ENCODE measurements at places on chromosomes 3 and 15.

DNA sequence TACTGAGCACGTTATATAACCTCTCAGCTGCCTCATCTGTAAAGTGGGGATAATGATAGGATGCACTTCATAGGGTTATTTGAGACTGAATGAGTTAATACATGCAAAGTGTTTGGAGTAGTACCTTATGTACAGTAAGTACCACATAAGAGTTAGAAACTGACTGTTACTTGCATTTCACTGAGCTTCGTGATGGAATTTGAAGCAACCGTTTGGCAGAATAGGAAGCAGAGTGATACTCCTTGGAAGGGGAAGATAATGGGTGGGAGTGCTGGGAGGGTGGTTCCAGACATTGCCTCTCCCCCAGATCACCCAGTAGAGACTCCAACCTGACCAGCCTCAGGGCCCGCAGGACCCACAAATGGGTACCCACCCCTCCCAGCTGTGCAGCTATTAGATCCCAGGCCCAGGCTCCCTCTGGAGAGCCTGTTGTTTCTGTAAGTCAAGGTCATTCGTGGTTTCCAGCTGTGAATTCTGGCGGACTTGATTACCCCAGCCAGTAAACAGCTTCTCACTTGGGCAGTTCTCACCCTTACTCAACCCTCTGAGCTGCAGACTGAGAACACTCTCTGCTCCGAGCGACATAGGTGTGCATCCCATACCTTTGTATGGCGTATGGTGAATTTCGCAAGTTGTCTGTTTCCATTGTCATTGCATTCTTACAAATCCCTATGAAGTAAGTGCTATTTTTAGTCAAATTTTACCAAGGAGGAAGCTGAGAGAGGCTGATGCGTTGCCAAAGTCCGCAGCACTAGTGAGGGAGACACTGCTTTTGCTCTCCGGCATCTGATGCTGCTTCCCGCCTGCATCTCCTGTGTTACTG lies 11.1 kb downstream of the ALPK3 start:
- DNase-seq = no peak

DNA sequence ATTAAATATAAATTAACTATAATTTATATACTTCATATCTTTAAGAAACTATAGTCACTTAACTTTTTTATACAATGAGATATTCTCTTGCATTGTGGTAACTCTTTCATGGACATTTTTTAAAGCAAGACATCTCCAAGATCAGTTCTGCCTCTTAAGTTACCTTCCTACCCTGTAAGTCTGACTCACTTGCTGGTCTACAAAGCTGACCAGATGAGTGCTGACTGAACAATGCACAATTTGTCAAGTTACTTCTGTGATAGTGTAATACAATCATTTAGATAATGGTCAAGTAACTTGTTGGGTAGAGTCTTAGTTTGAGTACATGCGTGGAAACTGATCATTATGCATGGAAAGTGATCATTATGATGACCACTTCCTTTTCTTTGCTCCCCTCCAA lies 145.9 kb downstream of the MEIS2 start:
- no peak for DNase-seq

GRCh38 chr3:153161714-153162512 lies at the start of gene RAP2B:
TSS of gene RAP2B (plus strand) at chr3:153162226. CDS start at chr3:153162694, 468 bp downstream.
- DNase-seq = peak; percentile 89

GRCh38 chr15:44956388-44956787 lies at the start of gene TERB2:
TSS of gene TERB2 (plus strand) at chr15:44956687. CDS start at chr15:44956719, 32 bp downstream.
- no peak for DNase-seq

- no peak for DNase-seq
Measured at GRCh38 chr15:73832657-73833056, 40.7 kb upstream of the TBC1D21 start.

- DNase-seq = peak; percentile 66
Measured at GRCh38 chr3:21672303-21672702, 78.7 kb downstream of the ZNF385D start.

GRCh38 chr3:82556113-82556512 lies 794.7 kb upstream of the GBE1 start:
- DNase-seq = no peak

GRCh38 chr15:22939652-22940061 lies 40.5 kb downstream of the CYFIP1 start:
- no peak for DNase-seq

GRCh38 chr3:84175449-84175848 lies 783.3 kb upstream of the CADM2 start:
- DNase-seq = no peak

DNA sequence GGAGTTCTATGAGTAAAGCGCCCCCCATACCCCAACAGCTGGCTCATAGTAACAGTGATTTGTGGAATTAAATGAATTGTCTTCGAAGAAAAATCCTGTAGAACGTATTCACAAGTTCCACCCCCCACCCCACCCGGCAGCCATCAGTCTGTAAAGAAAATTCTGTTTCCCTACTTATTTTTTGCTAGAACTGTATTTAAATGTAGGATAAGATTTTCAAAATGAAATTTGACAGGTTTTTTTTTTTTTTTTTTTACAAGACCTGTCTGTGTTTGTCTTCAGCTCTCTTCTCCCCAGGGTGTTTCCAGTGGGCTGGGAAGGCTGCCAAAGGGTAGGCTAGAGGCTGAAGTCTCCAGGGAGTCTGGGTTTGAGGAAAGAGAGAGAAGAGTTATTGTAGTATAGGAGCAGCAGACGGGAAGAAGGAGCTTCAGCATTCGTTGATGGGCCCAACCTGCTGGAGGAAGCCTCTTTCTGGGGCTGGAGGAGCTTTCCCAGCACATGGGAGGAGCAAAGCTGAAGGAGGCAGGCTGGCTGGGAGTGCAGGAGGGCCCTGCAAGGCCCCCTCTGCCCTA lies 130.6 kb upstream of the SEMA6D start:
- no peak for DNase-seq

DNA sequence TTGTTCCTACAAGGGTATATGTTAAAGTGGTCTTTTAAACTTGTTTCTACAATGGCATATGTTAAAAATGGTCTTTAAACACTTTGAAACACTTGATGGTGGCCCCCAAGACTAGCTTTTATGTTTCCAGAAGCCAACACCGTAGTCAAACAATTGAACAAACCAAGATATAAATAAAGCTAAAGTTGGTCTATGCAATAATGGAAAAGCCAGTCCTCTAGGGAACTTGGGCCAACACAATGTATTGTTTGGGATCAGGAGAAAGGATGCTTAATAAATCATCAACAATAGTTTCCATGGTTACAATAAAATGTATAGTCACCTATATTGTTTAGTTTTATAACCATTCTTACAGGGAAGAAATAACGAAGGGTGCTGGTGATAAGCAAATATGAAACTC lies 137.2 kb downstream of the RORA start:
- no peak for DNase-seq

DNA sequence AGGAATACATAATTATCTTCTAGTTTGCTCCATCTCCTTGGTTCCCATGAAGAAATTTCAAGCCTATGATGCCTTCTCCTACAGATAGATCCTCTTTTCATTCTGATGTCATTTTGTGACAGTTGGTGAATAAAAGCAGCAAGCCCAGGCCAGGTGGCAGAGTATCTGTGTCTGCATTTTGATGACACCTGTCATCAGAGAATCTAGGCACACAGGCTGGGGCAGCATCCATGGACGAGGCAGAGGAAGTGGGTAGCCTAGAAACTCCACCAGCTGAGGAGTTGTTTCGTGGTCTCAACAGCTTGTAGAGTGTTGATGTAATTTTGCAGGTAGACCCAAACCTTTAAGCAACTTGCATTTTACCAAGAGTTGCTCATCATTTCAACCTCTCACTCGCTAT lies 269.8 kb downstream of the FEZF2 start:
- DNase-seq = no peak

GRCh38 chr3:185586686-185587039 lies 568 bp downstream of the SENP2 start:
- no peak for DNase-seq

DNA sequence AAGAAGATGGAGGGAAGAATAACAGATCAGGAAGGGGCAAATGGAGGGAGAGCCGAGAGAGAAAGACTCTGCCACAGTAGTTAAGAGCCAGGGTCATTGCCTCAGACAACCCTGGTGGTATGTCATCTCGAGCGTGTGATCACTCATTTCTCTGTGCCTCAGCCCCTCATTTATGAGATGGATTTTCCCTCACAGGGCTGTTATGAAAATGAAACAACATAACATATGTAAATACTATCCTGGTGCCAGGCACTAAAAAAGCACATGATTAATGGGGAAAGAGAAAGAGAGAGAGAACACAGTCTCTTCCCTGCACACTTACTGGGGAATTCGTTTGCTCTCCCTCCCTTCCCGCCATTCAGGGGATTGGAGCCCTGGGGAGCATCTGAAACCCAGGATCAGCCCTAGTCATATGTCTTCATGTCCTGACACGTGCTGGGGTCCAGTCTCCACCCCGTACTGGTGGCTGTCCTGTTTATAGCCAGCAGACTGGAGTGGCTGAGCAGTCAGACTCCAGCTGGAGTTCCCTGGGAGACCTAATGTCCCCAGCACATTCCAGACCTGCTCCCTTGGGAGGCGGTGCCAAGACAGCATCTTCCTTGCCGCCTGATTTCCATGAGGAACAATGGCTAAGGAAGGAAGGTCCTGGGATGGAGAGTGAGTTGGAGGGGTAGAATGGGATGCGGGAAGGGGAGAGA lies 14.7 kb upstream of the AMOTL2 start:
- no peak for DNase-seq

GRCh38 chr15:43769584-43770228 lies 7.1 kb downstream of the ELL3 start:
- DNase-seq = peak; percentile 61

- no peak for DNase-seq
Measured at GRCh38 chr3:168040607-168041208, 55.0 kb downstream of the GOLIM4 start.

GRCh38 chr3:192928720-192929119 lies 11.1 kb upstream of the MB21D2 start:
- DNase-seq = no peak

- DNase-seq = no peak
Measured at GRCh38 chr15:33516563-33516962, 205.8 kb downstream of the RYR3 start.

DNA sequence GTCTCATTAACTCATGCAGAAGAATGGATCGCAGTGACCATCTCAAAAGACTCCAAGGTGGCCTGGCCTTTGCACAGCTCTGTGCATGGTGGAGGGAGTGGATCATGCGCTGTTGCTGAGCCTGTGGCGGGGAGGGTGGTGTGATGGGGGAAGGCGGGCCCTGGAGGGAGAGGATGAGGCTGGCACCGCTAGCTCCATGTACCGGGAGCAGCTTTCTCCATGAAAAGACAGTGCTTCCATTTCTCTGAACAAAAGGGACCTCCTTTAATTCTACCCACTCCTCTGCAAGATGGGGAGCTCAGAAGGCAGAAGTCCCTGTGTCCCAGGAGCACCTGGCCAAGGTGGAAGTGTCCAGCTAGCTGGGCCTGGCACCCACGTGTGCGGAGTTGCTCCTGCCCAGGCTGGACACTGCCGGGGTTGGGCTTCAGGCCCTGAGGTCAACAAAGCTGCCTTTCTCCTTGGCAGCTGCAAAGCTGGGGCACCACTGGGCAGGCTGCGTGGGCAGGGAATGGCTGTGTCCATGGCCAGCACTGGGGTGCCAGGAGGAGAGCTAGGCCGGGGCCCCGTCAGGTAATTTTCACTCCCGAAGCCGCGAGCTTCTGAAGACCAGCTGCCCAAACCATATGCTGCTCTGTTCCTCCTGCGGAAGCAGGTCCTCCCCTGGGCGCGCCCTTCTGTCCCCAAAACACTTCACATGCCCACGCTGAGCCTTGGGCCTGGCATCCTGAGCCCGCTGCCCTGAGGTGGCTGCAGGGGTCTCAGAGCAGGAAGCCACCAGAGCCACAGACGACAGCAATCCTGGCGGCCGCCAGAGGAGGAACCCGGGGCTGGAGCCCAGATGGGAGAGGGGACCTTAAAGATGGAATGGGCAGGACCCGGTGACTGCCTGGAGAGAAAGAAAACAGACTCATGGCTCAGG lies 6.4 kb downstream of the MAP6D1 start:
- no peak for DNase-seq

GRCh38 chr3:4036046-4036445 lies 236.8 kb downstream of the LRRN1 start:
- no peak for DNase-seq

DNA sequence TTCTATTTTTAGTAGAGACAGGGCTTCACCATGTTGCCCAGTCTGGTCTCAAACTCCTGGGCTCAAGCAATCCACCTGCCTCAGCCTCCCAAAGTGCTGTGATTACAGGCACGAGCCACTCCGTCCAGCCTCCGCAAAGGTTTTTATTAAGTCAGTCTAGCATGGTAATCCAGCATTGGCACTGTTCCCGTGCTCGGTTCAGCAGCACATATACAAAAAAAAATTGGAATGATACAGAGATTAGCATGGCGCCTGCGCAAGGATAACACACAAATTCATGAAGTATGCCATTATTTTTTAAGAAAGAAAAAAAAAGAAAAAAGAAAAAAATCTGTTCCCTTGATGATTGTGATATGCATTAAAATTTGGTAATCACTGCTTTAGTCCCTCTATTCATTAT lies 8.5 kb downstream of the CKMT1A start:
- no peak for DNase-seq

GRCh38 chr15:88344786-88345185 lies 88.2 kb upstream of the NTRK3 start:
- DNase-seq = no peak

- no peak for DNase-seq
Measured at GRCh38 chr3:100577382-100578008, 31.9 kb upstream of the ADGRG7 start.

- peak; percentile 33 for DNase-seq
Measured at GRCh38 chr3:31768479-31769125, 212.5 kb downstream of the OSBPL10 start.

DNA sequence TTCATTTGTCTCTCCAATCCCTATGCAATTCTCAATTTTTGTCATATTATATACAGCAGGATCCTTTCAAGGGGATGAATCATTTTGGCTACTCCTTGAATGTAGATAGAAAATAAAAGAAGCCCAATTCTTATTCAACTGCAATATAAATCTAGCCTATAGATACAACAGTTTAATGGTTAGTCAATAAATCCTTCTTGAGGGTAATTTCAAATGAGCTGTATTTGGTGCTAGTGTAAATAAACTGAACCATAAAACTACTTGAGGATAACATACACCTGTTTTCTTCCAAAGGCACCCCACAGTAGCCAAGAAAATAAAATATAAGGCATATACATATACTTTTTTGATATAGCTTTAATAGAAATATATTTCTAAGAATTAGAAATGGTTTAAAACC lies 830.3 kb downstream of the ROBO1 start:
- DNase-seq = no peak

DNA sequence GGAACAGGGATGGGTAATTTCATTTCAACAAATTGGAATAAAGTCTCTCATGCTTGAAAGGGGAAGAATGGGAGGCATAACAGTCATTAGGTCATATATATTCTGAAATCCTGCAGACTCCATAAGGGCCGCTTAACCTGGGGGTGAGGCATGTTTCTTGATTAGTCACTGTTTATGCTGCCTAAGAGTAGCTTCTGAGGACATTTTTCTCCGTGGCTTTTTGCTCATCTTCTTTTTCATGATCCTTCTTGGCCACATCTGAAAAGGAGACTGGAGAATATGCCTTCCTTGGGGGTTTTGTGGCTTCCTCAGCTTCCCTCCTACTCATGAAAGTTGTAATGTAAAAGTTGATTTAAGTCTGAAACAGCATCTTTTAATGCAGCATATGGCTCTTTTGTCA lies 20.0 kb upstream of the CFAP20DC start:
- DNase-seq = no peak
